T-helper 17 cell (primary cell): ENCODE measurements at places on chromosomes 6 and 20.

DNA sequence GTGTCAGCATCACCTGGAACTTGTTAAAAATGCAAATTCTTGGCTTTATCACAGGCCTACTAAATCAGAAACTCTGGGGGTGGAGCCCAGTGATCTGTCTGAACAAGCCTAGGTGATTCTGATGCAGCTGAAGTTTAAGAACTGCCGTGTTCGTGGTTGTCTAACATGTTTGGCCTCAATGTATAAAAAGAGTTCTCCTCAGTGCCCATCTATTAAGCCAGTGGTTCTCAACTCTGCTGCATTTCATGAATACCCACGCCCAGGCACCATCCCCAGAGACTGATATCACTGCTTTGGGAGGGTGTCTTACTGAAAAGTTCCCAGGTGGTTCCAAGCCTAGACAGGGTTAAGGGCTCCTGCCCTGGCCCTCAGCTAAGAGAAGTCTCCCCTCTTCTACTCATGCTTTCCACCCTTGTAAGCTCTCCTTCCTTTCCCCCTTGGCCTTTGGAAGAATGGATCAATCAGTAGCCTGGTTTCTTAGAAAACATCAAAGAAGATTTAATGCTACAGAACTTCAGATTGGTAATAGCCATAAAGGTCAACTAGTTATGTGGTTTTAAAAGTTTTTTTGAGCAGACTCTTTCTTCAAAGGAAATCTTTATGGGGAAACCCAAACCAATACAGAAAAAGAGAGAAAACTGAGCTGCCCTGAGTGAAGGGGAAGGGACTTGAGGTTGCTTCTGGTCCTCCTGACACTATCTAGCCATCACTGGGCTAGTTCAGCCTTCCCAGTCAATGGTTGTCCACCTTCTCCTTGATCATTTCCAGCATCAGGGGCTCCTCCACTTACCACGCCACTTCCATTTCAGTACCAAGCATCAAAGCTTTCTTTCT, 38.9 kb upstream of the TNFAIP3 start:
- DNase-seq: no peak

DNA sequence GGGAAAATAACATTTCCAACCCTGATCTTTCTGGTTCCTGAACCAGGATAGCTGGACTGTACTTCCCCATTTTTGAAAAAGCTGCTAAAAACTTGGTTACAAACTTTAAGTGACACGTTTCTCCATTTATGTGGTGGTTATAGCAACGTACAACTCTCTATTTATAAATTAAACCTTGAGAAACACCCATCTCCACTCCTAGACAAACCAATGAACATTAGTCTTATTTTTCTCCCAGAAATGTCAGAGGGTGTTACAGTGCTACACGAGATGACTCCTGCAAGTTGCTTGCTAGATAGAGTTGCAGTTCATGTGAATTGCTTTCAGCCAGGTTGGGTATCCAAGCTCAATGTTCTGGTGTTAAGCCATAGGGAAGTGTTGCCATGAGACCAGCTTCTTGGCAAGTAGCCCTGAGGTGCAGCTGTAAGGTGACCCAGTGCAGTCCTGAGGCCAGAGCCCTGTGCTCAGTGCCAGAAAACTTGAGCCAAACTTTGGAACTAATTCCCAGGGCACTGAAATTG, 51.3 kb upstream of the REV3L start:
- DNase-seq: no peak

- no peak for DNase-seq
Measured at GRCh38 chr6:52261229-52261628, 16.9 kb upstream of the IL17F start.

DNA sequence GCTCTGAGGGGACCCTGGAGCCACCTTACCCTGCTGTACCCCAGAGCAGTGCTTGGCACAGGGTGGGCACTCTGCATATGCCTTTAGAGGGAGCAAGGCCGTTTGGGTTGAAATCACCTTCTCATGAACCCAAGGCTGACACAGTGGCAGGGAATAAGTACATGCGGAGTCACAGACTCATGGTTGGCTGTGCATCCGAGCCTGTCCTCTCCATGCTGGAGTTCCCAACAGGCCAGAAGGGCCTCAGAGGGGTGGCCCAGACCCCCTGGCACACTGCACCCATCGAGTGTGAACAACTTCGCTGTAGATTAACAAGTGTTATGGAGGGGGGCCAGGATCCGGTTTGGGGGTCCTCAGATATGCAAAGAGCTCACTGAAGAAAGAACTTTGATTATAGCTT, 21.0 kb upstream of the IRF4 start:
- no peak for DNase-seq

- DNase-seq: no peak
Measured at GRCh38 chr6:137647762-137648447, 153.7 kb upstream of the OLIG3 start.
